ENCODE measurements at places on chromosomes 11 and 22.

- no peak for DNase-seq
Observed at GRCh38 chr22:32887324-32887980, 85.9 kb downstream of the TIMP3 start.

GRCh38 chr11:72614381-72614780 is 59.8 kb downstream of the PDE2A start:
- DNase-seq: no peak

DNA sequence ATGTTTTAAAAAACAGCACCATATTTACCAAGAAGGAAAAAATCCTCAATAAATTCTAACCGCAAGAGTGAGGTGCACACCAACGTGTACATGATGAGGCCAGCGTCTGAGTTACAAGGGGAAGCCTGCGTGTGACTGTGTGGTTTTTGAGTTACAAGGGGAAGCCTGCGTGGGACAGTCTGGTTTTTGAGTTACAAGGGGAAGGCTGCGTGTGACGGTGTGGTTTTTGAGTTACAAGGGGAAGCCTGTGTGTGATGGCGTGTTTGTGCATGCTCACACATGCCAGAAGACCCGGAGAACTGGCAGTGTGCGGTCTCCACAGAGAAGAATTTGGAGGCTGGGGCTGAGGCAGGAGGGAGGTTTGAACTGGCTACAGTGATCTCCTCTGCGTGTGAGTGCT is 1376.4 kb downstream of the TBC1D22A start:
- DNase-seq: no peak

DNA sequence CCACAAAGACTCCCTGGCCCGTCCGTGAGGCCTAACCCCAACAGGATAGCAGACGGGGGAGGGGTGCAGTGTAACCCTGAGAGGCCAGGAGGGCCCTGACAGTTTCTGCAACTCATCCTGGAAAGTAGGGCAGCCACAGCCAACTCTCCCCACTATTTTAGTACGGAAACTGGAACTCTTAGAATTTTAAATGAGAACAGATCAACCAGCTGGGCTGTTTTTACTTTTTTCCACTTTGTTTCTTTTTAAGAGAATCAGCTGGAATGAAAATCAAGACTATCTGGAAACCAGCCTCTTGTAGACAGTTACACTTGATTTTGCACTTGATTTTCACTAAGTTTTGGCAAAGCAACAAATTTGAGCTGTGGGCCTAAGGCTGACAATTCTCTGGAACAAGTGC is 42.7 kb upstream of the NRIP3 start:
- DNase-seq: no peak

DNA sequence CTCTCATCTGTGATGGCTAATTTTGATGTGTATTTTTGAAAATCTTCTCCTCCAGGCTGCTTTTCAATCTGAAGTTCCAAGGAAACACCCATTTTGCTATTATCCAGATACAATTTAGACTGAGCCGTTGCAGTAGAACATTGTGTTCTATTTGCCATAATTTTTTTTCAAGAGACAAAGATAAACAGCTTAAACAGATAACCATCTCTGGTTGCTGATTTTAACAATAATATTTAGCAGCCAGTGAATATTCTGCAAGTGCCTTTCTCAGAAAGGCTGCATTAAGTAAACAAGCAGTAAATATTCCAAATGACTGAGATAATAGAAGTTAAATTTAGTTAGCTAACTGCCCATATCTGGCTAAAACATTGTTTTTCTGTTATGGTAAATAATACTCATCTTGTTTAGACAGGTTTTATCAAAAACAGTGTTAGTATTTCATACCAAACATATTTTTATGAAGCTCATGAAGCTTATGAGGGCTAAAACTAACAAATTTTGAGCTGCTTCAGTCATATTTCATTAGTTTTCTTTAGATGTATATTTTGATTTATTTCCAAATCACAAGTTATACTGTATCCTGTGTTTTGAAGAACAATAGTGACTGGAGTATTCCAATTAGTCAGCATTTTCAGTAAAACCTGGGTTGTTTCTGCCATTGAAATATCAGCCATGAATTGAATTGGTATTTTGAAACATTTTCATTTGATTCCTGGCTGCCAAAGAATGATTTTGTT is 206.7 kb downstream of the SBF2 start:
- DNase-seq: no peak

GRCh38 chr11:11798586-11799438 is 43.0 kb upstream of the USP47 start:
- peak; percentile 74 for DNase-seq

- DNase-seq: no peak
Observed at GRCh38 chr11:106553304-106553703, 465.0 kb downstream of the GUCY1A2 start.

DNA sequence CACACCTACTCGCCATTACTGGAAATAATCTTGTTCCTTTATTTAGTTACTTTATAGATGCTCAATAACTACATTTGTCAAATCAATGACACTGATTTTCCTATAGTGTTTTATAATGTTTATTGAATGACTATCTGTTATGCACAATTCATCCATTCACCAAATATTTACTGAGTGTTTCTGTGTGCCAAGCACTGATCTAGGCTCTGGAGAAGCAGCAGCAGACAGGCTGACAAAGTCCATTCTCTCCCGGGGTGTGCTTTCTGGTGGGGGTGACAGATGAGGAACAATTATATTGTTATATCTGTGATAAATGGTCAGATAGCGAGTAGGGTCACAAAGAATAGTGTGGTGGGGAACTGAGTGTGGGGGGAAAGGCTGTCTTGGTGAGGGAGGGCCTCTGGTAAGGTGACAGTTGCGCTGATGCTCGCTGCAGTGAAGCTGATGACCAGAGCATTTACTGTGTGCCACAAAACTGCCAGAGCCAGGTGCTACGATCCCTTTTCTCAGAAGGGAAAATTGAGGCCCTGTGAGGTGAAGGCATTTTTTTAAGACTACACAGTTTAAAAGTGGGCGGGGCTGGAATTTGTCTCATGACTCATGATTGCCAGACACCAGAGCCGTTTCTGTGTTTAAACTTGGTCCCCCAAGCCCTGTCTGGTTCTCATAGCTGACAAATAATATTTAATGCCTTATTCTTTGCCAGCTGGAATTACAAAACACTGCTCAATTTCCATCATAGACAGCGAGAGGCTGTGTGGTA is 10.2 kb downstream of the PACS1 start:
- no peak for DNase-seq

- no peak for DNase-seq
Observed at GRCh38 chr11:95095858-95096587, 6.4 kb downstream of the ENDOD1 start.

- DNase-seq: no peak
Observed at GRCh38 chr11:113833151-113833550, 42.2 kb downstream of the USP28 start.

GRCh38 chr11:119589001-119589400 is 140.0 kb downstream of the NECTIN1 start:
- no peak for DNase-seq

Data from NCI-H345 (cell line).